Vagina (tissue), 2 donors: ENCODE measurements at places on chromosomes 12 and 14.

DNA sequence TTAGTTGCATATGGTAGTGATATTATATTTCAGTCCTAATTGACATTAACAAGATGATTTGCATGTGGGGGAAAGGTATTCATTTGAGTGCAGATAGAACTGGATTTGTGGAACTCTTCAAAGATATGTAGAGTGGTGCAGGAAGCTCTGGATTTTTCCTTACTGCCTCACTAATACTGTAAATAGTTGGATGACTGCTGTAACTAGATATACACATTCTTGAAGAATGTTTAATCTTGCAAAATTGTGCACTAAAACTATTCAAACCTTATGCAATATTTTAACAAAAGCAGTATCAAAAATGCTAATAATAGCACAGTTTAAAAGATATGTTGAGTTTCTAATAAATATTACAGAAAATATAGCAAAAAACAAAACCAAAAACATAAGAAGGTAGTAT lies 43.1 kb upstream of the ATF7IP start:
- DNase-seq, result no peak

- DNase-seq, result no peak
Measured at GRCh38 chr12:60935981-60936761, 1324.0 kb upstream of the USP15 start.

GRCh38 chr14:102826161-102826560 lies 48.9 kb downstream of the TRAF3 start:
- DNase-seq, result no peak

GRCh38 chr12:8779281-8779680 lies 43.1 kb upstream of the A2ML1 start:
- DNase-seq, result no peak

DNA sequence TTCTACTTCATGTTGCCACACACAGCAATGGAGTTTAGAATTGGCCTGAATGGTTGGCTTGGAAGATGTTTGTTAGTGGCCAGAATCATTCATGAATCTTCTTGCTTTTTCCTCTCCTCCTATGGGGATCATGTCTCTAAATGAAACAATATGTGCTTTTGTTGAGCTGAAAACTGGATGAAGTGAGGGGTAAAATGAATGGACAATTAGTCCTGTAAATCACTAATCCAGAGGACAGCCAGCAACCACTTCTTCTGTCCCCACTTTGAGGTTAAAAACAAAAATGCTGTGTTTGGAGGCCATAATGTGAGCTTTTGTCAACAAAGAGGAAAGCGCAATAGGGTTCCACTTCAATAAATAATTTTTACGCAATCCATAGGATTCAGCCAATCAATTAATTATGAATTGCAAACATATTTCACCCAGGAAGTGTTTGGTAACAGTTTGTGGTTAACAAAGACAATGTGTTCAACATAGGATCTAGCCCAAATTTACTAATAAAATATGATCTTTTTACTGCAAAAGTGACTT lies 30.3 kb upstream of the AMIGO2 start:
- no peak for DNase-seq

- DNase-seq, result no peak
Measured at GRCh38 chr14:65302571-65303189, 109.8 kb upstream of the FUT8 start.

- no peak for DNase-seq
Measured at GRCh38 chr14:64723691-64724577, 19.7 kb downstream of the PLEKHG3 start.

DNA sequence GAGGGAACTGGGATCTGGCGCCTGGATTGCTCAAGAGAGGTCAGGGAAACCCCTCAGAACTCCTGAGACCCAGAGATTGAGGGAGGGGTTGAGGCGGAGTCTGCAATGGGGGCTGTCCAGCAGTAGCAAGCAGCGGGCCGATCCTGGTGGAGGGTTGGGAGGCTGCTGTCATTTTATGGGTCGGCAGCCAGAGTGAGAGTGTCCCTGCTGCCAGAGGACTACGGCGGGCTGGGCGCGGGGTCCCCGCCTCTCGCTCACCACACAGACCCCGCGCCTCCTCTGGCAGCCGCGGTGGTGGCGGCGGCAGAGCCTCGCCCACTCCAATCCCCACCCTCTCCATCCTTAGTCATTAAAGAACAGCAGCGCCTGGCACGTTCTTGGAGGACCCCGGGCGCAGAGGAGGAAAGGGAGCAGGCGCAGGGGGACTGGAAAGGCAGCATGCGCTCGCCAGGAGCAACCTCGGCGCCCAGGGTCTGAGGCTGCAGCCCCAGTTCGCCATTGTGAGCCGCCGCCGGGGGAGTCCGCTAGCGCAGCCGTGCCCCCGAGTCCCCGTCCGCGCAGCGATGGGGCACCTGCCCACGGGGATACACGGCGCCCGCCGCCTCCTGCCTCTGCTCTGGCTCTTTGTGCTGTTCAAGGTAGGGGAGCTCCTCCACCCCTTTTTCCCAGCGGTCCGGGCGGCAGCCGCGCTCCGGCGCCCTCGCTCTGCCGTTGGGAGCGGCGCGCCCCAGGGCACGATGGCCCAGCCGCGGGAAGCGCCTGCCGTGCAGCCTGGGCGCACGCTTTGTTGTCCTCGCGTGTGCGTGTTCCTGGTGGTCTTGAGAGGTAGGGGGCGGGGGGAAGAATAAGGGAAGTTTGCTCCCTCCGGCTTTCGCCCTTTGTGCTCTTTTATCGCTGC lies at the start of gene PTPRO:
Gene PTPRO (plus strand): TSS at position 345 of the 898 bp plus-strand sequence.
- DNase-seq, result no peak

- DNase-seq, result no peak
Measured at GRCh38 chr12:113030875-113031525, 25.5 kb upstream of the DTX1 start.

DNA sequence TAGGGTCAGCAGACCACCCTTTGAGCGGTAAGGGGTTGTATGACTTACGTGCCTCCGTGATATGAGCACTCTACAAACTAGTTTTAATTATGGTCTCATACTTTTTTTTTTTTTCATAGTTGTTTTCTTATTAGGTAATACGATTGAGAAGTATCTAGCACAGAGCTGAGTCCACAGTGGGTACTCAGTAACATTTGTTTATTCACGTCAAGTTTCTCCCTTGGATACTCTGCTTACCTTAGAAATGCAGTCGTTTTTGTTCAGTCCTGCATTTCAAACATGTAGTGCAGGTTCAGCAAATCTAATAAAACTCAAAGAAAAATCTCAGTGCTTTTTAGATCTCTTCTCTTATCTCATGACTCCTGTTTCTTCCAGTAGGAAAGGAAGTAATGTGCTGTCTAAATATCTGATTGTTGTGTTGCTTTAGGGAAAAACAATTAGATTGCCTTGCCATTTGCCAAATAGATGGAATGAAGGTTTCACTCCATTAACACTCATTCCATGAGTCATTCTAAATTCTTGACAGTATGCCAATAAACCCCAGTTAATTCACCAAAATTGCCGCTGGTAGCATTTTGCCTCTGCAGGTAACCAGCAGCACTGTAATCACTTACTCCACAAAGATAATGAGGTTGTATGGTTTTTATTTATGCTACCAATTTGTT lies 118.9 kb downstream of the PTCSC3 start:
- no peak for DNase-seq

DNA sequence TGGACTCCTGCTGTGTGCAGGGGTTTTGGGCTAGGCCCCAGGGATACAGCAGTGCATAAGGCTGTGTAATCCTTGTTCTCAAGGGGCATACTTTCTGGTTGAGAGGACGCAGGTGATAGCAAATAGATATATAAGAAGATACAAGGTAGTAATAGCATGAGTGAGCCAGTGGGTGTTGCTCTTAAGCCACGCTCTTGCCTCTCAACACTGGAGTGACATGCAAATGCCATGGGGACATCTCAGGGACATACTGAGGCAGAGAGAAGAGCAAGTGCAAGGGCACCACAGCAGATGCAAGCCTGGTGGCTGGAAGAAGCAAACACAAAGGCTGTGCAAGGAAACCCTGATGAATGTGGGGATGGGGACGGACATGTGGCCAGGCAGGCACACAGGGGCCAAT lies 223.3 kb downstream of the CHST11 start:
- DNase-seq, result no peak

- DNase-seq, result no peak
Measured at GRCh38 chr14:58737511-58737910, 99.7 kb downstream of the DACT1 start.

DNA sequence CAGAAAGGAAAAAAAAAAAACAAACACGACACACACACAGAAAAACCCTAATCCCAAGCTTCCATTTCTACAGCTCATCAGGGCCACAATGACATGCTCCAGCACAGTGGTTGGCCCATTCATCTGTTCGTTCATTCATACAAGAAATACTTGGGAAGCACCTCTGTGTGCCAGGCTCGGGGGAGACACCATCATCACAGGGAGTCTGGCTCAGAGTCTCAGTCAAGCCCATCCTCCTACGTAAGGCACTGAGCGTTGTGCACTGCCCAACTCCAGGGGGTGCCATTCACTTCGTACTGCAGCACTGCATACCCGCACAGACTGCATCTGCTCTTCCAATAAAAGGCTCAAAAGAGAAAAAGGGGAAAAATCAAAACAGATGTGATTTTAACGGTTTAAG lies 15.3 kb downstream of the VPS37B start:
- DNase-seq, result no peak

GRCh38 chr12:8697476-8698131 lies at the start of gene RIMKLB:
Gene RIMKLB, plus strand, starts transcription at chr12:8697991. Its CDS starts 15,876 bp downstream, at chr12:8713867.
- DNase-seq, result no peak

DNA sequence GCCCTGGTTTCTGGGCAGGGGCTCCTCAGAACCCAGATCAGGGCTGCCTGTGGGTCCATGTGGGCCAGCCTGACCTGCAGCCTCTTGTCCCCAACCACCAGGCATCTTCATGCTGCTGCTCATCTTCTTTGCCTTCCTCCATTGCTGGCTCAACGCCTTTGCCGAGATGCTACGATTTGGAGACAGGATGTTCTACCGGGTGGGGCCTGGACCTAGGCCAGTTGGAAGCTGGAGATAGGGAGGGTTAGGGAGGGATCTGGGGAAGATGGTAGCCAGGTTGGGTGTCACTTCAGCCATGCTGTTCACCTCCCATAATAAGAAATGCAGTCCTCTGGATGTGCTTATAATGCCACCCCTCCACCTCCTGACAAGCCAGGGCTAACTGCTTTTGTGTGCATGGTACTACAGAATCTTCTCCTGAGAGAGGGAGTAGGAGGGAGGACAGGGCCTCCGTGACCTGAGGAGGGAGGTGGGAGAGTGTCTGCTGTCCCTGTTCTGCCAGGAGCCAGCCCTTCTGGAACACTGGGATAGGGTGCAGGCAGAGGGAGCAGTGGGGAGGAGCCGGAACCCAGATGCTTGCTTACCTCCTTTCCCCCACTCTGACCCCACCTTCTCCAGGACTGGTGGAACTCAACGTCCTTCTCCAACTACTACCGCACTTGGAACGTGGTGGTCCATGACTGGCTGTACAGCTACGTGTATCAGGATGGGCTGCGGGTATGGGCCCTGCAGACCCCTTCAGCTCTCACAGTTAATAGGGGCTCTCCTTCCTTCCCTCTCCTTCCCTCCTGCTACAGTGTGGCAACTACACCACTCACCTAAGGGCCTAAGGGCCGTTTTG lies 17.6 kb downstream of the SOAT2 start:
- DNase-seq, result no peak

DNA sequence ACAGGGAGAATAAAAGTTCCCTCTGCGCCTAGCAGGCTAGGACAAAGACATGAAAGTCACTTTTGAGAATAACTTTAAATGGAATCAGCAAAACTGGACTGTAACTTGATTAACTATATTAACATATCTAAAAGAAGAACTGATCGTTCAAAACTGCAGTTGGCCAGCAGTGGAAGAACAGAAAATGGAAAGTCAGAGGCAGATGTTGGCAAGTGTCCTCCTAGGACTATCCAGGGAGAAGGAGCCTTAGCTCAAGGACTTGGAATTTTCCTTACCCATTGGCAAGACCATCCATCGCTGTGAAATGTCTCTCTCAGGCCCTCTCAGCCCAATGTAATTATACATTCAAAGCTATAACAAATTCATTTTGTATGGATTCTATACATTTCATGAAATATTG lies 419.7 kb downstream of the ATP23 start:
- no peak for DNase-seq

DNA sequence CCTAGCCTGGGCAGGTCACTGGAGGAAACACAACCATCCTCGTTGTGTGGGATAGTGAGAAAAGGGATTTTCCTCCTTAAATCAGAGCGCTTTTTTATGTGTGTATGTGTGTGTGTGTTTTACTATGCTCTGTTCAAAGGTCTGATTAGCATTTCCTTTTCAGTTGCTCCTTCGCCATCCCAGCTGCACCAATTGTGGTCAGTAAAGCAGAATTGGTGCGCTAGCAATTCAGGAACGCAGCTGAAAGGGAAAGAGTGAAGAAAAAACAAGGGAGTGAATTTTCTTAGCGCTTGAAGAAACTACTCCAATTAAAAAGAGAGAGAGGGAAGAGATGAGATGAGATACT lies 173.3 kb upstream of the PARP11 start:
- DNase-seq, result no peak

DNA sequence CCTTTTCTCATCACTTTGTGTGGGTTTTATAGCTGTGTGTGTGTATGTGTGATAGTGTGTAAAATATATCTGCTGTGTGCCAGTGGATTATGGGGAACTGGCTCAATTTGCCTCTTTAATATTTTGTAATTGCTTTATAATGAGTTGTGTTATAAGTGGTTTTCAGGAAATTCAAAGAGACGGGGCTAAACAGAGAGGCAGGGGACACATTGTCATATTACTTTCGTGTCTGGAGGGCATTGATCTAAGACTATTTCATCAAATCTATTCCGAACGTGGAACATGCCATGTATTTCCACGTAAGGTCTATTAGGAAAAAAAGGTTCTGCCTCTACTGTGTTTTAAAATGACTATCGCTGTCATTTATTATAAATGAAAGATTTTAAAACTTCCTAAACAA lies 793.2 kb upstream of the TMEM132C start:
- no peak for DNase-seq

DNA sequence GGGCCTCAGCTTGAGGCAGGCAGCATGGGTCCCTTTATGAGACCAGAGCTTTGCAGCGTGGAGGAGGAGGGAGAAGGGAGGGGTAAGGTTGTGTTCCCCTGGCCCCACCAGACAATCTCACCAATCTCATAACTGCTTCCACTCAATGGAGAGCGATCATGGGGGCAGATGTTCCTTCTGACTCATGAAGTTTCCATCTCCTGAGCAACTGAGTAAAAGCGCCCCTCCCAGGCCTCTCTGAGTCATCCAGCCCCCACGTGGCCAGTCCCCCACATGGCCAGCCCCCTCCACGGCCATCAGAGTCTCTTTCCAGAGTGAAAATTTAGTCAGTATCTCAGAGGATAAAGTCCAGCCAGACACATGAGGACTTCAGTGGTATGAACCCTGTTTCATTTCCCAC lies 39.2 kb upstream of the PLXNC1 start:
- DNase-seq, result no peak

- DNase-seq, result no peak
Measured at GRCh38 chr12:94380507-94380906, 79.2 kb downstream of the CEP83 start.

- no peak for DNase-seq
Measured at GRCh38 chr14:54697803-54698202, 130.9 kb downstream of the SAMD4A start.
